ENCODE measurements at places on chromosomes 4 and X. TPM values are rescaled to one million over a fixed set of nuclear protein-coding genes. Genes with fewer than 3 reads are reported as not detected.

Gene CXorf49B
- total RNA-seq: not detected

Gene SUPT20HL2
- total RNA-seq: not detected

Gene GPR119
- total RNA-seq: not detected

Gene LSM6
- 19.4 TPM for total RNA-seq

Gene NHSL2
- 0.81 TPM for total RNA-seq

Gene XG
- 1.8 TPM for total RNA-seq

Gene TECRL
- total RNA-seq: not detected

Gene FHIP1A
- total RNA-seq: not detected

Gene RBPJ
- total RNA-seq: 37.4 TPM

Gene NUDT10
- total RNA-seq: 0.18 TPM

Gene MTNR1A
- total RNA-seq: not detected

Gene NLRP2B
- not detected for total RNA-seq

Gene EDNRA
- total RNA-seq: 8.3 TPM

Measured in cardiac atrium fibroblast (primary cell).